ENCODE measurements at places on chromosomes 6 and 20. TPM values are rescaled to one million over a fixed set of nuclear protein-coding genes. Genes with fewer than 3 reads are reported as not detected.

Gene VWA7
- 16.8 TPM for total RNA-seq

Gene TRAM2
- total RNA-seq = 17.7 TPM

DNA sequence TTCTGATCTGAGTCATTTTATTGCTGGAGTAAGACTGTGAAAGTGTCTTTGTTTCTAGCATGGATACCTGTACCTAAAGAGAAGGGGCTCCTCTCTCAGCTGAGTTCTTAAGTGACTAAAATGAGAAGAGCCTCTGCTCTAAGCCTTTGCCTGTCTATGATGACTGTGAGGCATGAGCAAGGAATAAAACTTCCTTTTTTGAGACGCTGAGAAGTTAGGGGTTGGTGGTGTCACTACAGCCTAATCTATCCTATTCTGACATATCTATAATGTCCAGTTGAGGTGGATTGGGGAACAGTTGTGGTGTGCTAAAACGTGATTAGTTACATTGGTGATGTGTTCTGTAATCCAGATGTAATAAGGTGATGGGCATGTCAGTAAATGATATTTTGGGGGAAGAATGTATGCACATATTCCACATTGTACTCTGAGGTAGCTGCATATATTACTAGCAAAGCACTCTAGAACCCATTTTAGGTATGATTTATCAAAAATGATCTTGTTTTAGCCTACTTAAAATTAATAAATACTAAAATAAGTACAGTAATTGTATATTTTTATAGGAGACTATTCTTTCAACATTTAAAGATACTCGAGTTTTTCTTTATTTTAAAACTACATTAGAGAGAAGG is 18.1 kb downstream of the ADGRB3 start:
- no peak overlapping the region for H3K4me3 ChIP-seq
- no peaks in the 10 kb centered on the region for H3K36me3 ChIP-seq
- H3K27ac ChIP-seq = no peak overlapping the region
- no peak for DNase-seq
- no peaks in the 10 kb centered on the region for H3K4me1 ChIP-seq

DNA sequence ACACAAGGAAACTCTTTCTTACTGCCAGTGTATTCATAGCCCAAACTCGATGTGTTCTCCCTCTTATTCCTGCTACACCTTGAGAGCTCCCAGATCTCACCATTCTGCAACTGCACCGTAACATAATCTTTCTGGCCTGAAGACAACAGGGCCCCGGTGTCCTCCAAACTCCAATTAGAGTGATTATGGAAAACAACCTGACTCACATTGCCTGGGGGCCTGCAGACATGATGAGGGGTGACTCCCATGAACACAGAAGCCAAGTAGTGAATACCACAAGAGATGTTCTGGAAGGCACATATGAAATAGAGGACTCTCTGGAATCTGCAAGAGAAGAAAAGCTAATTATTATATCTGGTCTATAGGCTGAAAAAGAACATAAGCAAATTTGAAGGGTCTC is 19.7 kb downstream of the SLC22A16 start:
- H3K27me3 ChIP-seq = no peaks in the 10 kb centered on the region
- no peak for DNase-seq
- H3K4me3 ChIP-seq = no peak overlapping the region
- no peaks in the 10 kb centered on the region for H3K4me1 ChIP-seq
- H3K27ac ChIP-seq = no peak overlapping the region
- no peaks in the 10 kb centered on the region for H3K36me3 ChIP-seq

GRCh38 chr6:33313105-33313708 is 671 bp downstream of the TAPBP start:
- peaks cover 46% of the 10 kb centered on the region for H3K4me1 ChIP-seq
- peaks cover 18% of the 10 kb centered on the region for H3K36me3 ChIP-seq
- DNase-seq = peak; percentile 78
- peak overlapping the region; percentile 90 for H3K4me3 ChIP-seq
- no peaks in the 10 kb centered on the region for H3K27me3 ChIP-seq

GRCh38 chr6:3231247-3232016 is 4.0 kb upstream of the TUBB2B start:
- no peaks in the 10 kb centered on the region for H3K36me3 ChIP-seq
- peaks cover 37% of the 10 kb centered on the region for H3K27me3 ChIP-seq
- H3K4me3 ChIP-seq = peak overlapping the region; percentile 50
- peak; percentile 85 for DNase-seq

GRCh38 chr6:72414657-72415056 is 207.2 kb upstream of the KCNQ5 start:
- no peaks in the 10 kb centered on the region for H3K27me3 ChIP-seq
- no peak for DNase-seq
- H3K36me3 ChIP-seq = no peaks in the 10 kb centered on the region
- H3K4me3 ChIP-seq = no peak overlapping the region
